RWPE1 (cell line): ENCODE measurements at places on chromosomes 3 and 15.

GRCh38 chr3:179141890-179142289 lies 6.3 kb upstream of the PIK3CA start:
- DNase-seq: no peak

- DNase-seq: no peak
These were observed 39.9 kb upstream of the CCNL1 start for GRCh38 chr3:157199841-157200240.

- DNase-seq: no peak
These were observed 342.1 kb upstream of the ATP11B start for GRCh38 chr3:182450942-182451787.

DNA sequence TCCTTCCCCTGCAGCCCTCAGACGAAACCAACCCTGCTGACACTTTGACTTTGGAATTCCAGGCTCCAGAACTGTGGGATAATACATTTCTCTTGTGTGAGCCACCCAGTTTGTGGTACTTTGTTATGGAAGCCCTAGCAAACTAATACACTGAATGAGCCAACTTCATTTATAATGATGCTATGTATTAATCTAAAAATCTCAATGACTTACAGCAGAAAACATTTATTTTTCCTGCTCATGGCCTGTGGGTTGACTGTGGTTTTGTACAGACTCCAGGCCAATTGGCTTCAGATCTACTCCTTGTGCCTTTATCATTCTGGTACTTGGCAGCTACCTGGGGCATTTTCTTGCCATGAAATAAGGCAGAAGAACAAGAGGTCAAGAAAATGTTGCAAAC lies 152.4 kb downstream of the EBLN2 start:
- DNase-seq: no peak

DNA sequence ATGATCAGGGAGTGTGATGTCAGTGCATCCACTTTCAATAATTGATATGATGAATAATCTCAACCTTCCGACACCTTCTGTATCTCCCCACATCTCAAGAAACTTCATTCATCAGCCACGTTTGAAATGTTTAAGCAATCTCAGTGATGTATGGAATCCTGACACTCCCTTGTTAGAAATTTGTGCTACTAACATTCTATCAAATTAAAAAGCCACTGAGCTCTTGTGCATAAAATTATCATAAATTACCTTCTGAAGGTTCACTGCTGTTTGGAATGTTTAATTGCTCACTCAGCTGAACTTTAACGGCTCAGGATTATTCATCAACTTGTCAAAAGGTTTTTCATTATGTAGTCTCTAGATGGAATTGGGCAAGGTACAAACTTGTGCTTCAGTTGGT lies 108.4 kb upstream of the DPH6 start:
- no peak for DNase-seq

- no peak for DNase-seq
These were observed 16.0 kb downstream of the OCA2 start for GRCh38 chr15:28082891-28083684.

DNA sequence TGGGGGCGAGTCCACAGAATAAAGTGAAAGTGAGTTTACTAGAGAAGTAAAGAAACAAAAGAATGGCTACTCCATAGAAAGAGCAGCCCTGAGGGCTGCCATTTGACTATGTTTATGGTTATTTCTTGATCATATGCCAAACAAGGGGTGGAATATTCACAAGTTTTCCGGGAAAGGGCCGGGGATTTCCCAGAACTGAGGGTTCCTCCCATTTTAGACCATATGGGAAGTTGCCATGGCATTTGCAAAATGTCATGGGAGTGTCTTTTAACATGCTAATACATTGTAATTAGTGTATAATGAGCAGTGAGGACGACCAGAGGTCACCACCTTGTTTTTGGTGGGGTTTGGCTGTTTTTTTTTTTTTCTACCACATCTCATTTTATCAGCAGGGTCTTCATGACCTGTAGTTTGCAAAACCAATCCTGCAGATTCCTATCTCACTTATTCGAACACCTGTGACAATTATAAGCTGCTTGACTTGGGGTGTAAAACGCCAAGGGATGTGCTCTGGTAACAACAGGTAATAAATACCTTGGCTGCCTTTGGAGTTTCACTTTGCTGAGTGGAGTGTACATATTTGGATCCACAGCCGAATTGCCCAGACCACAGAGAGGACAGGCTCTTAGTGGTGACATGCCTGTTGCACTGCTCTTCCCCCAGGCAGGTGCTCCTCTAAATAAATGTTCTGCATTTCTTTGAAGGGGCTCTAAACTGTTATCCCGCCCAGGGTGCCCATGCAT lies 43.6 kb downstream of the C2CD4B start:
- DNase-seq: no peak

- DNase-seq: no peak
These were observed 71.6 kb downstream of the OSBPL10 start for GRCh38 chr3:31909455-31909854.

- DNase-seq: no peak
These were observed 278.3 kb downstream of the TLE3 start for GRCh38 chr15:69819371-69819770.

DNA sequence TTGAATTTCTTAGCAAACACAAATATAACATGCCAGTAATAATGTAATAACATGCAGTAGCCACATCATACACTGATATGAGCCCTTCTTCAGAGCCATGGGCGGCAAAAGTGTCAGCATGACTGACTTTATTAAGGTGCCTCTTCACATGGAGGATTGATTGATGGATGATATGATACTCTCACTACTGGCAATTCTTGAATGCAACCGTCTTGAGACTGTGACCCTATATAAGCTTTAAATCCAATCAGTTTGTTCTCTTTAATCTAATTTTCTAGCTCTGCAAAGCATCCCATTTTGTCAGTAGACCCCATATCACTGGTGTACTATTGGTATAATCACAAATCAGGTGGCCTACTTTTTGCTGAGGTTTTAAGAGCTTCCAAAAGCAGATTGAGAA lies 463.7 kb upstream of the ROBO2 start:
- DNase-seq: no peak

GRCh38 chr3:195522254-195523023 lies 20.7 kb downstream of the PPP1R2 start:
- peak; percentile 54 for DNase-seq

GRCh38 chr15:64267331-64267973 lies 88.5 kb downstream of the CSNK1G1 start:
- DNase-seq: no peak

DNA sequence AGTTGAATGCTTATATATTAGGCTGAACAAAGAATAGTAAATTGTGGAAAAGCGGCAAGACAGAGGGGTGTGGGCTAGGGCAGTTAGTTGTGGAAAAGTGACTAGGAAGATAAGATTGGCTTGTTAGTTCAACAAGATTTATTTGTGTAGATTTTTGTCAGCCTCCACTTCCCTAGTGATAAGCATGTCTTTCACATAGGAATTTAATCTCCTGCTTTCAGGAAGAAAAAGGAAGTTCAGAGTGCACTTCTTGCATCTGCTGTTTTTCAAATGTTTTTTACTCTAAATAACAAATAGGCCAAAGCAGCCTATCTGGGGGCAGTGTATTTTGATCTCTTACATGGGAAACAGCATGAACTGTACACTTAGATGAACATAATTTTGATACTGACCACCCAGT lies 919.9 kb downstream of the NAALADL2 start:
- no peak for DNase-seq

- DNase-seq: no peak
These were observed 1.0 kb downstream of the KAT2B start for GRCh38 chr3:20041197-20041780.

GRCh38 chr3:127265581-127265981 lies 22.3 kb downstream of the PRR20G start:
- no peak for DNase-seq

DNA sequence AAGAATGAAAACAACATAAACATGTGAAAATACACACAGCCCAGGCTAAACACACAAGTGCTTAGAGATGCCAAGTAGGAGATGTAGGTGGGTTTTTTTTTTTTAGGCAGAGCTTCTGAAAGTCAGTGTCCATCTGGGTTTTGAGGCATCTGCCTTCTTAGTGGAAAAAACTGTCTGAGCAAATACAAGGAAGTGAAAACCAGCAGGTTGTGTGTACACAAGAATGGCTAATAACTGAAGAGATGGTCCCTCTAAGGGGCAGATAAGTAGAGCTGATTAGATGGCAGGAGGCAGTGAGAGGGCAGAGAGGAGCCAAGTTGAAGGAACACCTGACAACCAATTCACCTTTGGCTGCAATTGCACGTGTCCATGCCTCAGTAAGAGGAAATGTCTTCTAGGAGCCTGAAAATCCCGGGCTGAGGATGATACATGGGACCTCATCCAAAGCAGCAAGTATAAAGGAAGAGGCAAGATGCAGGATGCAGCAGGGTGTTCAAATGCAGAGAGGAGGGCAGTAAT lies 34.9 kb downstream of the CYP19A1 start:
- DNase-seq: no peak

GRCh38 chr15:94306700-94307650 lies 75.6 kb downstream of the MCTP2 start:
- peak; percentile 53 for DNase-seq

DNA sequence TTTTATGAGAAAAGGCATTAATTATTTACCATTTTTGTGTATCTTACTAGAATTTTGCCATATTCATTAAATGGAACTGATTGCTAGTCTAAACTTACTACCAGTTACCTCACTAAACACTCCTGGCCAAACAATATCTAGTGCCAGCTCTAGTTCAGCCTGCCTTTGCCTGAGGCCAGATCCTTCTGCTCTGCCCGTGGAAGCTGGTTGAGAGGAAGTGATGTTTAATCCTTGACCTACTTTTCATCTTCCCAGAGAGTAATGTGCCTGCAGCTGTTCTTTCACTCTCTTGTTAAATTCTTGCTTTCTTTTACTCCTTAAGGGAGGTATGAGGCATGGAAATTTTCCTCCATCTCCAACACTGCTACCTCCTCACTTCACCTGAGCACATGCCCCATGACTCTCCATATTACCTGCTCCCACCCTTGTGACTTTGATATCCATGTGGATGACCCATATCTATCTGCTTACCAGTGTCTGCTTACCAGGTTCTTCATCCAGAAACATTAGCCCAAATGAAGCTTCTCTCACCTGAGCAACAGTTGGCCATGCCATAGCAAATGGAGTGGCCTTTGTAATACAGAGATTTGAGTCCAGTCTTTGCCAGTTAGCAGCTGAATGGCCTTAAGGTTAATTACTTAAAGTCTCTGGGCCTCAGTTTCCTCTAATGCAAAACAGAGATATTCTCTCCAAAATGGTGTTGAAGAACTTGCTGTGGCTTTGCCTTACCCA lies 53.4 kb downstream of the UBE2E1 start:
- peak; percentile 17 for DNase-seq

DNA sequence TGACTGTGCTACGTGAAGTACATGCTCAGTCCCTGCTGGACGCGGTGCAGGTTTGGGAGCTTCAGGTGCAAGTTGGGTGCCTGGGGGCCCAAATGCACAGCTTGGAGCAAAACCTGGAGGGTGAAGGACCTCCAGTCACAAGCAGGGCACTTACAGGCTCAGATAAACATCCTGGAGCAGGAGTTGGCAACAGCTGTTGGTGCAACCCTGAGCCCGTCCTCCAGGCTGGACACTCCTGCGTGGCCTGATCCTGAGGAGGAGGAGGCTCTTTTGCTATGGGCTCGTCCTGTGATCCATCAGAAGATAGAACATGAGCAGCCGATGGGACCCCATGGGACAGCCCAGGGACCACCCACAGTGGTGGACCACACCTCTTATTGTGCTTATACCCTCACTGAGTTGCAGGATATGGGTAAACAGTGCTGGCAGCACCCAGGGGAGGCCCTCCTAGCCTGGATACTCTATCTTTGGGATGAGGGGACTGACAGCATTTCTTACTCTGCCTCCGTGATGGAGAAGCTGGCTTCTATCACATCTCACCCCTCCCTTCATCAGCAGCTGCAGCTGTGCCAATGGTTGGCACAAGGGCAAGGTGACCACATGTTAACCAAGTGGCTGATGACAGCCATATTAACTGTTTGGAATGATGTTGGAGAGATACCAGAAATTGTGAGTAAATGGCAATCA lies 301.6 kb downstream of the ZPLD1 start:
- no peak for DNase-seq

DNA sequence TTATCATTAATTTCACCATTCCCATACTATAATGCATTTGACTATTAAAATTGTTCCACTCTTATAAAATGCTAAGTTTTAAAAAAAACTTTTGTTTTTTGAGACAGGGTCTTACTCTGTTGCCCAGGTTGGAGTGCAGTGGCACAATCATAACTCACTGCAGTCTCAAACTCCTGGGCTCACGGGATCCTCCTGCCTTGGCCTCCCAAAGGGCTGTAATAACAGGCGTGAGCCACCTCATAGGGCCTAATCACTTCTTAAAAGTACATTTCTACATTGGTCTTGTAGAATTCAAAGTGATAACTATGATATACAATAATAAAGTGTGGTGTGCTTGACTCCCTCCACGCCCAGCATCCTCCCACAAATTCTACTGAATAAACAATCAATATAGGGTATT lies 3.0 kb downstream of the DENND4A start:
- DNase-seq: no peak

GRCh38 chr3:119559441-119559963 lies at the start of gene CD80:
Gene CD80, minus strand, starts transcription at chr3:119559614. Its CDS starts 1,886 bp downstream, at chr3:119557728.
- peak; percentile 19 for DNase-seq
